Stimulated activated CD8-positive, alpha-beta memory T cell treated with anti-CD3 and anti-CD28 coated beads, Interleukin-4, amount 100 ng/mL, for 4 hours (primary cell): ENCODE measurements at places on chromosomes 11 and 22.

GRCh38 chr22:36321797-36322601 is 65.8 kb downstream of the MYH9 start:
- DNase-seq = no peak

GRCh38 chr11:34564807-34565241 is 51.2 kb upstream of the ELF5 start:
- DNase-seq = no peak

DNA sequence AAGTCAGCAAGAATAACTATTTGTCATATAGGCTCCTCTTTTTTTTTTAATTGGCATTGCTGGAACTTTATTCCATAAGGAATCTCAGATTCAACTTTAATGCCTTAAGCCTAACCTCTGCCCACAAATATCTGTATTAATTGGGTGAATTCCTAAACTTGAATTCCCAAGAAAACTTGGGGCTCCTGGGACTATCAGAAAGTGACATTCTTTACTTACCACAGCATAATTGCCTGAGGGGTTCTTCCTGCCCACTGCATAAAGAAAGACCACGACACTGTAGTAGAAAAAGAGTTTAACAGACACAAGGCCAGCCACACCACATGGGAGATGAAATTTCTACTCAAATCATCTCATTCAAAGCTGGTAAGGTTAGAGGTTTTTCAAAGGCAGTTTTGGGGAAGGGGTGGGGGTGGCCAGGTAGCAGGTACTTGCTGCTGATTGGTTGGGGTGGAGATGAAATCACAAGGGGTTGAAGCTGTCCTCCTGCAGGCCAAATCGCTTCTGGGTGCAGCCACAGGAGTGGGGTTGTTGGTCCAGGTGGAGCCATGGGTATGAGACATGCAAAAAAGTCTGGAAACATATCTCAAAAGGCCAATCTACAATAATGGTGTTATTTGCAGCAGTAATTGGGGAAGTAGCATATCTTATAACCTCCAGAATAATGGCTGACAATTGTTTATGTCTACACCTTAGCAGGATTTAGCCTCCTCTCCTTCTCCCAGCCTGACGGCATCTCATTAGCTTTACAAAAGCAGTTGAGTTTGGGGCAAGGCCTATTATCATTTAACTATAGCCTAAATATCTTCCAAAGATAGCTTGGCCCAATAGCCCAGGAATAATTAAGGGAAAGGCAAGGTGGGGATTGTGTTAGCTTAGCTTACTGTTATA is 4.8 kb upstream of the NLRP10 start:
- DNase-seq = no peak

DNA sequence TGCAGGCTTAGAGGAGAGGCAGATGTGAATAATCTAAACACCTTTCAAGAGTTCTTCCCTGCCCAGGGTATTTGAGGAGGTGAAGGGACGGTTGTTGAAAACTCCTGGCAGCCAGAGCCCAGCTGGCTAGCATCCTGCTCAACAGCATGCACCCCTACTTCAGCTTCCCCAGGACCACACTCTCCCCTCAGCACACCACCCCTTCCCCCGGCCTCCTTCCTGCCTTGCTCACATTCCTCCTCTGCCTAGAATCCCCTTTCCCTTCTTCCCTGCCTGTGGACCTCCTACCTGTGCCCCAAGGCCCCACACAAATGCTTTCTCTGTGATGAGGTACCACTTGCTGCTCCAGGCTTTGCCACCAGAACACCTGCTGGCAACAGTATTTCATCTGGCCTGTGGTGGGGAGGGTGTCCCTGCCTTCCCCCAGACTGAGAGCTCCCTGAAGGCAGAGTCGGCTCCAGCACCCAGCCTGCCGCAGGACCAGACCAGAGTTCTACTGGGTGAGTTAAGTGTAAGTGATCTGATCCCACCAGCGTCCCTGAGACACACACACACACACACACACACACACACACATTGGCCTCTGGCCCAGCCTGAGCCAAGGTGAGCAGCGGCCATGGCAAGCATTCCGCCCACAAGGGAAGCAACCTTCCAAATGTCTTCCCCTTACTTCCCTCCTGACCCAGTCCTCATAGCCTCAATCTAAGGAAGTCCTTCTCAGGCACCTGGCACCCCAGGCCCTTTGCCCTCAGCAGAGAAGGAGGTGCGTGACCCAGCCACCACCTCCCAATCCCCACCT is 79.5 kb downstream of the PDE2A start:
- no peak for DNase-seq

DNA sequence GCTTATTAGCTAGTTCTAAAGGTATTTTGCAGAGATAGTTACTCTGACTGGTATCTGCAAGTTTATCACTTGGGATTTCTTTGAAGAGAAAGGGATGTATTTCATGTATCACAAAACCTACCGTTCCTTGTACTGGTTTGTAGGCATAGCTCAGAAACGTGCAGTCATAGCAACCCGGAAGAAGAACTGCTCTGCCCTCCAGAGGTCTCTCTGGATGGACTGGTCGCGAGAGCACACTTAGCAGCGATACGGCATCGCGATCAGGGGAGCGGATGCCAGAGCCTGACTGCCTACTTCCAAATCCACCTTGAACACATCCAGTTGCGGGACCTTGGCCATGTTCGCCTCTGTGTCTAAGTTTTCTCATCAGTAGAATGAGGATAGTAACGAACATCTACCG is 143.3 kb downstream of the WNT7B start:
- no peak for DNase-seq

- no peak for DNase-seq
These were observed 11.6 kb downstream of the UVRAG start for GRCh38 chr11:75826461-75827230.

GRCh38 chr11:66291303-66291705 is 390 bp upstream of the TMEM151A start:
- no peak for DNase-seq

GRCh38 chr11:877565-877964 is 33.0 kb downstream of the CHID1 start:
- no peak for DNase-seq
